NCI-H187 treated with DMSO at 0.1 percent for 48 hours (cell line): ENCODE measurements at places on chromosomes 1 and 21.

DNA sequence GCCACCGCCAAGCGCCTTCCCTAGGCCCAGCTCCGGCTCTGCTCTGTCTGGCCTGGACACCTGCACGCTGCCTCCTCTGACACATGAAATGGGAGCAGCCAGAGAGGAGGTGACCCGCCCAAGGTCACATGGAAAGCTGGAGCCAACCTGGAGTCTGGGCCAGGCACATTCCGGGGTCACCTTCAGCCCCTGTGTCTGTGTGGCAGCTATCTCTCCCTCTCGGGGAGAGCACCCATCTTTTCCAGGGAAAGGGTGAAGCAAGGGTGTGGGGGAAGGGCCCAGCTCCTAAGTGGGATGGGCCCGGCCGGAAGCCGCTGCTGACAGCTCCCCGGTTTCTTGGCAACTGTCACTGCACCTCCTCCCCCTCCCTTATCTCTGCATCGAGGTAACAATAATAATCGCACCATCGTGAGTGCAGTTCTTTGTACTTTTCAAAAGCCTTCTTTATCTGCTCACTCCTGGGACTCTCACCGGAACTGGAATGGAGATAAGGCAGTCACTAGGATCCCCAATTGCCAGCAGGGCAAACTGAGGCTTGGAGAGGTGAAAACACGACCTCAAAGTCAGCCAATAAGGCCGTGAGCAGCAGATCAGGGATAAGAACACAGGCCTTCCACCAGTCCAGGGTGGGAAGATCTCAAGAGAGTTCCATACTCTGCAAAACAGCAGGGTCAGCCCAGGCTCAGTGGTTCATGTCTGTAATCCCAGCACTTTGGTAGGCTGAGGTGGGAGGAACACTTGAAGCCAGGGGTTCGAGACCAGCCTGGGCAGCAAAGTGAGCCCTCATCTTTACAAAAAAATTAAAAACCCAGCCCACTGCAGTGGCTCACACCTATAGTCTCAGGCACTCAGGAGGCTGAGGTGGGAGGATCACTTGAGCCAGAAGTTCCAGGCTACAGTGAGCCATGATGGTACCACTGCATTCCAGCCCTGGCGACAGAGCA, 36.9 kb downstream of the RAP1GAP start:
- no peak for DNase-seq

DNA sequence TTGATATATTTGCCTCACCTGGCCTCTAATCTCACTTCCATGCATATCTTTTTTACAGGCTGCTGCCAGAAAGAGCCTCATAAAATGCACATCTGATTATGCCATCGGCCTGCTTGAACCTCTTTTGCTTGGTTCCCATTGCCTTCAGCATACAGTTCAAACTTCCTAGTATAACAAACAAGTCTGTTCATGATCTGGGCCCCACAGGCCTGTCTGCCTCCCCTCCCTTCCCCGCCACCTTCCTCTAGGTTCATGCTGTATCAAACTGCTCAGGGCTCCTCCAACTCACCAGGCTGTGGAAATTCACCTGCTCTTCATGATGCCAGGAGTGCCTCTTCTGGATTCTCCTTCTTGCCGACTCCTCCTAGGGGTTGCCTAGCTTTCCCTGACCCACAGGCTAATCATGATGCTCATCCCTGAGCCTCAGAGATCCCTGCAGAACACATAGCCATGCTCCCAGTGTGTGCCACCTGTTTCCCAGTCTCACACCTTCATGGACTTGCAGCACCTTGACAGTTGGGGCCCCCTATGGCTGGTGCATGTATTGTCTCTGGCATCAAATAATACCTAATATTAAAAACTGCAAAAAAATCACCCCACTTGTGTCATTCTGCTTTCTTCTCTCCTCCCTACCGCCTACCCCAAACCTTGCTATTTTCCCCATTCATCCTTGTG, 33.7 kb upstream of the CD2 start:
- no peak for DNase-seq

GRCh38 chr1:224745924-224746323, 129.8 kb downstream of the CNIH3 start:
- DNase-seq, result no peak

GRCh38 chr21:33419538-33420123, 16.4 kb downstream of the IFNGR2 start:
- DNase-seq, result no peak

GRCh38 chr1:177593105-177593504, 376.8 kb downstream of the SEC16B start:
- no peak for DNase-seq

GRCh38 chr1:12081648-12082396, 18.7 kb downstream of the TNFRSF8 start:
- no peak for DNase-seq

GRCh38 chr1:28067523-28068090, 20.8 kb downstream of the EYA3 start:
- DNase-seq, result no peak

- DNase-seq, result no peak
Measured at GRCh38 chr1:235601104-235601503, 48.5 kb downstream of the GNG4 start.

DNA sequence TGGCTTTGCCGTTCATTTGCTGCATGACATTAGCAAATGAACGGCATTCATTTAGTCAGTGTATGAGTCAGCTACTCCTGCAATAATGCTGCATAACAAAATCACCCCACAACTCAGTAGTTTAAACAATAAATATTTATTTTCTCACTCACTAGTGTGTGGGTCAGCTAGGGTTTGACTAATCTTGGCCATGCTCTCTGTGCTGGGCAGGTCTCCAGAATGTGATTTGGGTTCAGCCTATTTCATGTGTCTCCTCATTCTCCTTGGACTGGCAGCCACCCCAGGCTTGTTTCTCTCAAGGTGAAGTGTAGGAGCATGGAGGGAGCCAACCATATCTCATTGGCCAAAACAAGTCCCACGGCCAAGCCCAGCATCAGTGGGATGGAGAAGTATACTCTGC, 104.3 kb downstream of the LACTBL1 start:
- no peak for DNase-seq

DNA sequence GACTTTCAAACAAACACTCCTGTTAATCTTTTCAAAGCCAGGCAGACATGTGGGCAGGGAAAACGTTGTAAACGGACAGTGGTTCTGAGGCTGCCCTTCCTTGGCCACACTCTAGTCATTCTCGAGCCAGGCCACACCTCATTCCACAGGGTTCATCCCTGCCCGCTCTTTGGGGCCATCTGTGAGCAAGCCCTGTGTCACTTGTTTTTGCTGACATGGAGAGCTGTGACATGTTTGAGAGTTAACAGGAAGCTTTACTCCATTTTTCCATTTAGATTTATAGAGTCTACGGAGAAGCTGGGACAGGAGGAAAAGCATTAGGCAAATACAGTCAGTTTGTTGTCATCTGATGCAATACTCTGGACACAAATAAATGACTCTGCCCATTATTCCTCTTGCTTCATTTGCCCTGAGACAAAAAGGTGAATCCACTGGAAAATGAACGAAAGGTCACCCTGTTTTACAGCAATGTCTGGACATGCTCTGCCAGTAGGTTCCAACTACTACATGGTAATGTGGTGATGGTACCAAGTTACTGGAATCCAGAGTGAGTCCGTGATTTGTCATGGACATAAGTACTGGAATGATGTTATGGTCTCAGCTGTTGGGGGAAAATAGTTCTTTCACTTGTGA, 126.9 kb downstream of the CLIC6 start:
- DNase-seq, result no peak

DNA sequence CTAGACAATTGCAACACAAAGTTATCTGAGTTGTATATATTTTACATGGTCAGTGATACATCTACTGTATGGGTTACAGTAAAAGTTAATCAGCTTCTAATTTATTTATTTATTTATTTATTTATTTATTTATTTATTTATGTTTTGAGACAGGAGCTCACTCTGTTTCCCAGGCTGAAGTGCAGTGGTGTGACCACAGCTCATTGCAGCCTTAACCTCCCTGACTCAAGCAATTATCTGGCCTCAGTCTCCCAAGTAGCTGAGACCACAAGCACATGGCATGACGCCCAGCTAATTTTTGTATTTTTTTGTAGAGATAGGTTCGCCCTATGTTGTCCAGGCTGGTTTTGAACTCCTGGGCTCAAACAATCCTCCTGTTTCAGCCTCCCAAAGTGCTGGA, 241.6 kb downstream of the PTPRC start:
- DNase-seq, result no peak

- DNase-seq, result no peak
Measured at GRCh38 chr1:247043406-247043805, 35.2 kb downstream of the ZNF670 start.

DNA sequence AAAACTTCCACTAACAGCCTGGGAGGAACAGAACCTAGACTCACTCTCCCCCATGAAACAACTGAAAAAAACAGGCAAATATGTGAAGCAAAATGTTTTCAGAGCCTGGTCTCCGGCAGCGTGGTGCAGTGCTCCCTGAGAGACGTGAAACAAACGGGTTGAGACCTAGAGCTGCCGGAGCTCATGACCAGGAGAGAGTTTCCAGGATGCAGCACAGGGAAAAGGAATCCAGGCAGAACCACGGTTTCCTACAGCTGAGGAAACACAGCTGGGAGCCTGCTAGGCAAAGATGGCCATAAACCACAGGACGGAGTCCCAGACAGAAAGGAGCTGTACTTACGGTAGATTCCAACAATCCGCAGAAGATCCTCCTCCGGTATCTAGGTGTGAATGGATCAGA, 20.2 kb upstream of the SLC19A1 start:
- no peak for DNase-seq

DNA sequence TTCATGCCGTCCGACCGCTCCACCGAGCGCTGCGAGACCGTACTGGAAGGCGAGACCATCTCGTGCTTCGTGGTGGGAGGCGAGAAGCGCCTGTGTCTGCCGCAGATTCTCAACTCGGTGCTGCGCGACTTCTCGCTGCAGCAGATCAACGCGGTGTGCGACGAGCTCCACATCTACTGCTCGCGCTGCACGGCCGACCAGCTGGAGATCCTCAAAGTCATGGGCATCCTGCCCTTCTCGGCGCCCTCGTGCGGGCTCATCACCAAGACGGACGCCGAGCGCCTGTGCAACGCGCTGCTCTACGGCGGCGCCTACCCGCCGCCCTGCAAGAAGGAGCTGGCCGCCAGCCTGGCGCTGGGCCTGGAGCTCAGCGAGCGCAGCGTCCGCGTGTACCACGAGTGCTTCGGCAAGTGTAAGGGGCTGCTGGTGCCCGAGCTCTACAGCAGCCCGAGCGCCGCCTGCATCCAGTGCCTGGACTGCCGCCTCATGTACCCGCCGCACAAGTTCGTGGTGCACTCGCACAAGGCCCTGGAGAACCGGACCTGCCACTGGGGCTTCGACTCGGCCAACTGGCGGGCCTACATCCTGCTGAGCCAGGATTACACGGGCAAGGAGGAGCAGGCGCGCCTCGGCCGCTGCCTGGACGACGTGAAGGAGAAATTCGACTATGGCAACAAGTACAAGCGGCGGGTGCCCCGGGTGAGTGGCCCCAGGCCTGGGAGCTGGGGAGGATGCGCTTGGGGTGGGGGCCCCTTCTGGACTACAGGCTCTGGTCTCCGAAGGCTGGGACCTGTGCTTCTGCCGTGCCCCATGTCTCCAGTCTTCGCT, 1.1 kb downstream of the SKI start:
- DNase-seq, result no peak

DNA sequence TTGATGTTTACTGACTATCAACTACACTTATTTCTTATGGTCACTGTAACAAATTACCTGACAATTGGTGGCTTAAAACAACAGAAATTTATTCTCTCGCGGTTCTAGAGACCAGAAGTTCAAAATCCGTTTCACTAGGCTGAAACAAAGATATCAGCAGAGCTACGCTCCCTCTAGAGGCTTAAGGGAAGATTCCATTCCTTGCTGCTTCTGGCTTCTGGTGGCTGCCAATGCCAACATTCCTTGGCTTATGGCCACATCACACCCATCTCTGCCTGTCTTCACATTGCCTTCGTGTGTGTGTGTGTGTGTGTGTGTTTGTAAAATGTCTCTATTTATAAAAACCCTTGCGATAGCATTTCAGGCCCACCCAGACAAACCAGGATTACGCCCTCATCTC, 66.4 kb downstream of the LMX1A start:
- no peak for DNase-seq

DNA sequence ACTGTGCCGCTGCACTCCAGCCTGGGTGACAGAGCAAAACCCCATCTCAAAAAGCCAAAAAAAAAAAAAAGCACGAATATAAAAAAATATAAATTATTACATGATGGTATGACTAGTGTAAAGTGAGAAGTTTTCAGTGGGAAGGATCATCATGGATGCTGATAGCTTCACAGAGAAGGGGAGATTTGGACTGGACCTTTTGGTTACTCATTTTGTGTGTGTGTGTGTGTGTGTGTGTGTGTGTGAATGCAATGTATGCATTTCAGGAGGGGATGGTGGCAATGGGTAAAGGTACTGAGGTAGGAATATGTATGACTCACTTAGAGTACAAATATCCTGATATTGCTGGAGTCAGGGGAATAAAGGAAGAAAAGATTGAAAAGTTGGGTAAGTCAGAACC, 22.7 kb upstream of the SDE2 start:
- no peak for DNase-seq

GRCh38 chr1:75265792-75266191, 131.6 kb downstream of the LHX8 start:
- peak; percentile 27 for DNase-seq

DNA sequence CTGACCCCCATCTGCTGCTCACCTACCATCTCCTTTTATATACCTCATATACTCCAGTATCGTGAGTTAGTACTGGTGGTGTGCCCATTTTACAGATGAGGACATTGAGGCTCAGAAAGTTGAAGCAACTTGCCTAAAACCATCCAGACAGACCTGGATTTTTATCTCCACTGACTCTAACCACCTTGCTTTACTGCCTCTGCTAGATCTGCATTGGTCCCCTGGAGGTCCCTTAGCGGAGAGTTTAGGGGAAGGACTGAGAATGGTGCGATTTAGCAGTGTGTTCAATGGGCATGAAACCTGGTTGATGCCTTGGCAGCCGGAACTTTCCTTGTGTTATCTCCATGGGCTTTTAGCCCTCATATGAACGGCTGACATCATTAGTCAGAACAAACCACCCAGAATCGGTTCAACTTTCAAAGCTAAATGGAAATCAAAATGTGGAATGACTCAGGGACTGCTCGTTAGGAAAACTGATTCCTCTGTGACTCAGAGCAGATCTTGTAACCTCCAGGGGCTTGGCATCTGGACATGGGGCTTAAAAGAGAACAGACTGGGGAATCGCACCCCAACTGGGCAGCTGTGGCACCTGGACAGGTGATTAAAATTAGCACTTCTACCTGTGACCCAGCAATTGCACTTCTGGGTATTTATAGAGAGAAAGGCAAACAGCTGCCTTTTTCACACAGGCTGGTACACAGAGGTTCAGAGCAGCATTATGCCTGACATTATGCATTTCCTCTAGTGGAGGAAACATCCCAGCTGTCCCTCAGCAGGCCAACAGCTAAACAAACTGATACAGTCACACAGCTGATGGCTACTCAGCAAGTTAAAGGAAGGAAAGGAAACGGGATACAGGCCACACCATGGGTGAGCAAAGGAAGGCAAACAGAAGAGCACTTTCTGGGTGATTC, 25.3 kb downstream of the TMEM51 start:
- DNase-seq, result no peak

DNA sequence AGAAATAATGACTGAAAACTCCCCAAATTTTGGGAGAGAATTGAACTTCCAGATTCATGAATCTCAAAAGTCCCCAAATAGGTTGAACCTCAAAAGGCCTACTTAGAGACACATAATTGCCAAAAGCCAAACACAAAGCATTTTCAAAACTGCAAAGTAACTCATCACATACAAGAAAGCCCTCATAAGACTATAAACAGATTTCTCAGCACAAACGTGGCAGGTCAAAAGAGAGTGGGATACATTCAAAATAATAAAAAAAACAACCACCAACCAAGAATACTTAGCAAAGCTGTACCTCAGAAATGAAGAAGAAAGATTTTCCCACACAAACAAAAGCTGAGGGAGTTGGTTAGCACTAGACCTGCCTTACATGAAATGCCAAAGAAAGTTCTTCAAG, 57.9 kb downstream of the CCN1 start:
- no peak for DNase-seq
